Stomach (tissue), 19 donors: ENCODE measurements at places on chromosomes 5 and 9. TPM values are rescaled to one million over a fixed set of nuclear protein-coding genes. Genes with fewer than 3 reads are reported as not detected.

GRCh38 chr5:137470111-137470920 lies 28.8 kb downstream of the SPOCK1 start:
- no peak for DNase-seq
- no peak overlapping the region for H3K27ac ChIP-seq
- no peaks in the 10 kb centered on the region for H3K27me3 ChIP-seq
- H3K36me3 ChIP-seq: no peaks in the 10 kb centered on the region
- no peak overlapping the region for H3K4me3 ChIP-seq

- H3K36me3 ChIP-seq: no peaks in the 10 kb centered on the region
- no peaks in the 10 kb centered on the region for H3K27me3 ChIP-seq
- no peak overlapping the region for H3K4me3 ChIP-seq
- H3K27ac ChIP-seq: no peak overlapping the region
Measured at GRCh38 chr5:31664566-31664965, 25.6 kb downstream of the PDZD2 start.

DNA sequence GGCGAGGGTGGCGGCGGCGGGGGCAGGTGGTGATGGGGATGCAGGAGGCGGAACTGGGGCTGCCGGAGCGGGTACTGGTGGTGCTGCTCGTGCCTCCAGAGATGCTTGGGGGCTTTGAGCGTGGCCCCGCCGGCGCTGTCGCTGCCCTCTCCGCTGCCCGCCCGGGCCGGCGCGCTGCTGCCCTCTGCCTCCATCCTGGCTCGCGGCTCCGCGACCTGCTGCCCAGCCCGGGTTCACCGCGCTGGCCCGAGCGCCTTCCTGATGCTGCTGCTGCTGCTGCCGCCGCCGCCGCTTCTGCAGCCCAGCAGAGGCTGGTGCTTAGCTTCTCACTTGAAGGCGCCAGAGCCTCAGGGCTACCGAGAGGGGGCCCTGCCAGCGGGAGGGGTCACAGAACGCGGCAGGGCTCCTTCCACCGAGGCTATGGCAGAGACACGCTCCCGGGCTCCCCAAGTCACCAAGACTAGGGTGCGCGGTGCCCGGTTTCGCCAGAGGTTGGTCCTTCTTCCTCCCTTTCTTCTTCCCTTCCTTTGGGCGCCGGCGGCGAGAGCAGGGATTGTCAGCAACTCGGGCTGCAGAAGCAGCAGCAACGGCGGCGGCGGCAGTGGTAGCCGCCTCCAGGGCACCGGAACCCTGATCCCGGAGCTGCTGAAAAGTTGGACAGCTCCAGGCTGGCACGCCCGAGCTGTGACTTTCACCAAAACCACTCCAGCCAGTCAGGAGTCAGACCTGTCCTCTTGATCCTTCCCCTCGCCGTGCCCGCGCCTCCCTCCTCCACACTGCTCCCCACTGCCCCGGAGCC lies at the start of gene PDE4D:
PDE4D (minus strand) TSS at position 298 of the 799 bp plus-strand sequence.
- H3K36me3 ChIP-seq: no peaks in the 10 kb centered on the region
- H3K27me3 ChIP-seq: no peaks in the 10 kb centered on the region
- peak within 1 kb of the TSS; percentile 47 for H3K4me3 ChIP-seq
- no peak within 1 kb of the TSS for H3K27ac ChIP-seq
- H3K4me1 ChIP-seq: peaks cover 21% of the 10 kb centered on the region
- peak; percentile 63 for DNase-seq

- peaks cover 17% of the 10 kb centered on the region for H3K36me3 ChIP-seq
- no peak for DNase-seq
- H3K4me1 ChIP-seq: peaks cover 20% of the 10 kb centered on the region
Measured at GRCh38 chr5:37742111-37742510, 97.7 kb downstream of the GDNF start.

DNA sequence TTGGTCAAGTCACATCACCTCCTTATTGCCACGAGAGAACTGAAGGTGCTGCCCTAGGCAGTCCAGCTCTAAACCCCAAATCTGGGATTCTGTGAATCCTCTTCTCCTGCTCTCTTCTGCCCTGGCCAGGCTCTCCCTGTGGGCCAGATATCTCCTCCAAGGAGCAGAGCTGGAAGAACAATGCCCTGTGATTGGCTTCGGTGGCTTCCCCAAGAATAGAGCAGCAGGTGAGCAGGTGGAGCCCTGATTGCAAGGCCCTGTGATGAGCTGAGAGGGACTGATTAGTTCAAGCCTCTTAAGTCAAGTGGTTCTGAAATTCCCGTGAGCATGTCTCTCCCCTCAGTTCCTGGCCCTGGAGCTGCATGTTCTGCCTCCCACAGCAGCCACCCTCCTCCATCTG lies 175.3 kb upstream of the BRINP1 start:
- H3K4me1 ChIP-seq: no peaks in the 10 kb centered on the region
- no peak overlapping the region for H3K4me3 ChIP-seq
- H3K27me3 ChIP-seq: no peaks in the 10 kb centered on the region
- no peak for DNase-seq

GRCh38 chr9:134189145-134189469 lies 24.7 kb upstream of the RNU6ATAC start:
- H3K27ac ChIP-seq: no peak overlapping the region
- DNase-seq: peak; percentile 53
- H3K27me3 ChIP-seq: peaks cover 28% of the 10 kb centered on the region
- no peaks in the 10 kb centered on the region for H3K36me3 ChIP-seq

- H3K4me3 ChIP-seq: no peak overlapping the region
- no peaks in the 10 kb centered on the region for H3K27me3 ChIP-seq
- no peaks in the 10 kb centered on the region for H3K36me3 ChIP-seq
- H3K4me1 ChIP-seq: no peaks in the 10 kb centered on the region
Measured at GRCh38 chr5:17154211-17154996, 63.0 kb upstream of the BASP1 start.

DNA sequence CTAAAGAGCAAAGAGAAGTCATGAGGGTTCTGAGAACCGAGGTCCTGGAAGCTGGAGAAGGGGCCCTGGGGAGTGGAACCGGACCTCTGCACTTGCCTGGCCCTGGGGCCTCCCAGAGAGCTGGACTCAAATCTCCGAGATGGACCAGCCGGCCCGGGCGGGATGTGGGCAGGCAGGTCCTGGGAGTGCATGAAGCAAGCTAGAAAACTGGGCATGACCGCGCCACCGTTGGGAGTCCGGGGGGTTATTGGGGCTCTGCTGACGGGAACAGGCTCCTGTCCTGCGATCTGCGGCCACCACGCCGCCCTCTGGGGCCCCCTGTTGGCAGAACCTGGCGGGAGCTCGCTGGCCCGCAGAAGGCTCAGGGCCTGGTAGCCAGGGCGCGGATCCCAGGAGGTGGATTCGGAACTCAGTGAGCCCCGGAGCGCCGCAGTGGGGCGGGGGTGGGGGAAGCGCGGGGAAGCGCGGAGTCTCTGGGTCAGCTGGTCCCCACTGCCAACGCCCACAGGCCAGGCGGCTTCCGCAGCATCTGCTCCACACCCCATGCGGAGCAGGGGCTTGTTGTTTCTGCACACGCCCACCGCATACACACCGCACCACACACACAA lies 150.6 kb downstream of the ERCC6L2 start:
- no peak for DNase-seq
- no peaks in the 10 kb centered on the region for H3K36me3 ChIP-seq
- H3K4me3 ChIP-seq: no peak overlapping the region
- H3K27me3 ChIP-seq: peaks cover 39% of the 10 kb centered on the region

GRCh38 chr5:178338126-178338749 lies 105.6 kb upstream of the PHYKPL start:
- no peak overlapping the region for H3K4me3 ChIP-seq
- no peak overlapping the region for H3K27ac ChIP-seq
- peaks cover 8% of the 10 kb centered on the region for H3K27me3 ChIP-seq
- H3K4me1 ChIP-seq: no peaks in the 10 kb centered on the region
- DNase-seq: no peak

DNA sequence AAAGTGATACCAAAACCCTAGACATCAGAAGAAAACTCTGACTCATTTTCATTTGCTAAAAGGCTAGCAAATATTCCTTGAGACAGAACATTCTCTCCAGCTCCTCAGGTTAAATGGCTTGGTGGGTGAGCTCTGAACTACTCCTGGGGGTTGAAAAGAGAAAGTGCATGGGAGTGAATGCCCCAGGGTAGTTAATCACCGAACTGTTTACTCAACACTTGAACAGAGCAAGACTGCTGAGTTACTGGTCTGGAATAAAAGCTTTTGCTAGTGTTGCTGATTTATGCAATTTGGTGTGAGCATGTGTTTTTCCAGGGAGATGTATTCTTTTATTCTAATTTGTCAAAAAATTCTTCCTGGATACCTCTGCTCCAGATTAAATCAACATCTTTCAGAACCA lies 88.3 kb upstream of the PRDM9 start:
- H3K4me3 ChIP-seq: no peak overlapping the region
- no peak overlapping the region for H3K27ac ChIP-seq
- no peaks in the 10 kb centered on the region for H3K36me3 ChIP-seq
- DNase-seq: peak; percentile 40

DNA sequence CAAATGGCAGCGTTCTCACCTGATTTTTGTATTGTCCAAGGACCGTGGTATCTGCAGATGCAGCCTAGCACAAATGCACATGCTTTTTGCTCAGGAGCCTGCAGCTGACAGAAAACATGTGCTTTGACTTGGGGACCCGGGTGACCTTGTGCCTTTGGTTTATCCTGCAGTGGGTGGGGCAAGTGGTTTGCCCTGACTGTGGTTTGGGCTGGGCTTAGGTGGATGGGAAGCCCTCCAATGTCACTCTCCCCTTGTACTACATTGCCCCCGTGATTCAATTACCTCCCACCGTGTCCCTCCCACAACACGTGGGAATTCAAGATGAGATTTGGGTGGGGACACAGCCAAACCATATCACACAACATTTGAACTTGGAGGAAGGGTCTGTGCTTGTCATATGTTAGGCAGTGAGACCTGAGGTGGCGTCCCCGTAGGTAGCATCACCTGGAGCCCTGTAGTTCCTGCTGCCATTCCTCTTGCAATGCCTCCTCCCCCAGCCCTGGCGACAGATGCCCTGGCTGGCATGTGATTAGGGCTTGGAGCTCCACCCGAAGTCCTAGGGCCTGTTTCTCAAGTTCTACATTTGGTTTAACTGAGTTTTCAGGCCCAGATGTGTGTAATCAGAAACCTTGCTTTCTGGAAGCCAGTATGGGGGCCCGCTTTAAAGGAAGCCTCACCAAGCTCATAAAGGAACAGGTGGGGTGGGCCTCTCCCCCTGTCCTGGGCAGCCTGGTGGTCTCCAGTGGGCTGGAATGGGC lies 2.1 kb downstream of the ANKRD33B start:
- H3K27ac ChIP-seq: peak overlapping the region; percentile 1
- H3K4me3 ChIP-seq: peak overlapping the region; percentile 65
- no peaks in the 10 kb centered on the region for H3K36me3 ChIP-seq

DNA sequence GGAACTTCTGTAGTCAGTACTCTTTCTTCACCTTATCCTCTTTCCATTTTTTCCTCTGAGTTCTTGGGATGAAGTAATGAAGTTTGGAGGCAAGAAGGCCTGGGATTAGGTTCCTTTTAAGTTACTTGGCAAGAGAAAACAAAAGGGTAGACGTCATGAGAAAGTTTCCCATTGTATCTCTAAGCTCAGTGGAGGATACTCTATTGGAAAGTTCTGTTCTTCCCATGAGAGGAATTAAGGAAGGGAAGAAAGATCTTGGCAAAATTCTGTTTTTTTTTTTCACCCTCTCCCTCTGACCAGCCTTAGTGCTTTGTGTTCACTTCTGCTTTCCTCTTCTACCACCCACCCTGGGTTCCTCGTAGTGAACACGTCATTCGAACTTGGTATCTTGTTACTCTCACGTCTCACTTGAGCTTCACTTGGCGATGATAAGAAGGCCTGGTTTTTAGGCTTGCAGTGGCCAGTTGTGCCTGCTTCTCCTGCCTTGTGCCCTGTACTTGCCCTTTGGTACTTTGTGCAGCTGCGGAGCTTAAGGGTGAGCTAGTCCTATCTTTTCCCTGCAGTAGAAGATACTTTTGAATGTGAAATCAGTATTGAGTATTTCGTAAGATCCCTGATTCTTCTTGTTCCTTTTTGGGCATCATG lies 67.0 kb downstream of the ARHGAP26 start:
- H3K4me3 ChIP-seq: no peak overlapping the region
- peaks cover 33% of the 10 kb centered on the region for H3K4me1 ChIP-seq
- H3K27me3 ChIP-seq: no peaks in the 10 kb centered on the region

DNA sequence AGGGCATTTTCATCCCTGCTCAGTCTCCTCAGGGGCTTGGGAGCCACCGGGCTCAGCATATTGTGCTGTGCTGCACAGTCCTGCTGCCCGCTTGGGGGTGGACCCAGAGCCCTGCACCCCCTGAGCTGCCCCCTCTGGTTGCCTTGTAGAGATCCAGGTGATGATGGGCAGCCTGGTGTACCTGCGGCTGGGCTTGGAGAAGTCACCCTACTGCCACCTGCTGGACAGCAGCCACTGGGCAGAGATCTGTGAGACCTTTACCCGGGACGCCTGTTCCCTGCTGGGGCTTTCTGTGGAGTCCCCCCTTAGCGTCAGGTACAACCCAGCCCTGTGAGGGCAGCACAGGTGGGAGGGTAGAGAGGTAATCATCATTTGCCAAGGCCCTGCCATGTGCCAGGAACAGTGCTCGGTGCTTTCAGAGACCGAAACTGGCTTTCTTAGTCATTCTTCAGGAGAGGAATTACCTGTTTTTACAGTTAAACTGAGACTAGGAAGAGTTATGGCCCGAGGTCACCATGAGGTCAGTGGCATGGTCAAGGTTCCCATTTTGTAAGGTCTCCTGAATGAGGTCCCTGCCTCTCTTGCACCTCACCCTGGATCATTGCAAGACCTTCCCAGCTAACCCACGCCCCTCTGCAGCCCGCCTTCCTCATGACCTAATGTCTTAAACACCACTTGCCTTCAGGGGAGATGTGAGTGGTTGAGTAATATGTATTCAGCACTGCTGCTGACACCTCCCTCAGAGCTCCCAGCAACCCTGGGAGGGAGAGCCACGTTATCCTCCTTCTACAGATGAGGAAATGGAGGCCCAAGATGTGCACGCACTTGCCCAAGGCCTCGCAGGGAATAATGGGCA lies 7.5 kb downstream of the NHP2 start:
- peak; percentile 90 for DNase-seq
- H3K4me3 ChIP-seq: no peak overlapping the region
- no peaks in the 10 kb centered on the region for H3K27me3 ChIP-seq
- peaks cover 95% of the 10 kb centered on the region for H3K36me3 ChIP-seq

- H3K27ac ChIP-seq: no peak overlapping the region
- H3K4me3 ChIP-seq: no peak overlapping the region
- H3K27me3 ChIP-seq: no peaks in the 10 kb centered on the region
- peaks cover 12% of the 10 kb centered on the region for H3K4me1 ChIP-seq
- DNase-seq: no peak
Measured at GRCh38 chr9:86042199-86042978, 57.0 kb downstream of the GOLM1 start.

- H3K4me3 ChIP-seq: no peak overlapping the region
- no peak overlapping the region for H3K27ac ChIP-seq
- no peak for DNase-seq
- H3K27me3 ChIP-seq: no peaks in the 10 kb centered on the region
- peaks cover 12% of the 10 kb centered on the region for H3K36me3 ChIP-seq
Measured at GRCh38 chr9:127319366-127320114, 55.0 kb downstream of the GARNL3 start.

GRCh38 chr5:57082441-57083067 lies 91.3 kb upstream of the GPBP1 start:
- no peak overlapping the region for H3K27ac ChIP-seq
- H3K4me1 ChIP-seq: no peaks in the 10 kb centered on the region
- no peaks in the 10 kb centered on the region for H3K27me3 ChIP-seq
- peak; percentile 49 for DNase-seq
- no peaks in the 10 kb centered on the region for H3K36me3 ChIP-seq

PCDHGA5 gene
- polyA plus RNA-seq: not detected

SMIM33 gene
- 0.13 TPM for polyA plus RNA-seq

TAF1L gene
- polyA plus RNA-seq: not detected

FAM153A gene
- polyA plus RNA-seq: 0.15 TPM

PAEP gene
- not detected for polyA plus RNA-seq

PLEKHG4B gene
- polyA plus RNA-seq: 0.15 TPM

RAB3C gene
- polyA plus RNA-seq: 0.31 TPM

SLC36A3 gene
- polyA plus RNA-seq: not detected

IFNA8 gene
- polyA plus RNA-seq: not detected

CCNJL gene
- 2.6 TPM for polyA plus RNA-seq

THOC3 gene
- polyA plus RNA-seq: 60.9 TPM

SPATA6L gene
- 4.8 TPM for polyA plus RNA-seq

RNF208 gene
- polyA plus RNA-seq: 13.9 TPM

RELL2 gene
- 4.9 TPM for polyA plus RNA-seq

LIFR gene
- 7.7 TPM for polyA plus RNA-seq

GFPT2 gene
- polyA plus RNA-seq: 4.3 TPM
